WTC11 (cell line): ENCODE measurements at places on chromosomes 2 and 18.

DNA sequence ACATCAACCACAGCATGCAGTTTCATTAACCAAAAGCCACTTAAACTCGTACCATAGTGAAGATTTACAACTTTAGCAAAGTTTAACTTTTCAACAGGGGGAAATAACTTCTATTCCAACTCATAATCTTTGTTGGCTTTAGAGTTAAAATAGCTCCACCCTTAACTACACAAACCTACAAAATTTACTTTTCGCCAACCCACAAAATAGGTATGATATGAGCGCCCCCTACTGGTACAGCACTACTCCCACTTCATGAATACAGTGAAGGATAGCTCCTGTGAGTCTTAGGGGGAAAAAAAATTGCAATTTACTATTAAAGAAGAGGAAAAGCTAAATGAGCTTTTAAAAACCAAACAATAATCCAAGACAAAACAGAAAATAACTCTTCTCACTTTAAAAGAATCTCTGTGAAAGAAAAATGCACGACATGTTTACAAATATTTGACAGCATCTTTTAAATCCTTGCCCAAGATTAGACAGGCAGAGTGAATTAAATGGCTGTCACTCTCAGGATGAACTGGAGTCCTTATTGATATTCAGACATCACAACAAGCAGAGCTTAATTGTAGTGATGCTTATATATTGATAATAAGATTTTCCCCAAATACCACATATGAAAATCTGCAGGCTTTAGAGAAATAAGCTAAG, 32.2 kb downstream of the TMEFF2 start:
- H3K27ac ChIP-seq: no peak overlapping the region
- peaks cover 18% of the 10 kb centered on the region for H3K4me1 ChIP-seq
- no peak overlapping the region for H3K4me3 ChIP-seq
- no peaks in the 10 kb centered on the region for H3K36me3 ChIP-seq
- peak; percentile 61 for DNase-seq
- no peaks in the 10 kb centered on the region for H3K27me3 ChIP-seq

- H3K4me1 ChIP-seq: peaks cover 26% of the 10 kb centered on the region
- no peaks in the 10 kb centered on the region; the same call in 1 of the 2 replicates for H3K36me3 ChIP-seq
- no peak overlapping the region for H3K27ac ChIP-seq
- no peak overlapping the region for H3K4me3 ChIP-seq
- DNase-seq: no peak
- H3K27me3 ChIP-seq: peaks cover 4% of the 10 kb centered on the region; the same call in 1 of the 2 replicates
Measured at GRCh38 chr2:1979569-1979968, 235.3 kb upstream of the PXDN start.

DNA sequence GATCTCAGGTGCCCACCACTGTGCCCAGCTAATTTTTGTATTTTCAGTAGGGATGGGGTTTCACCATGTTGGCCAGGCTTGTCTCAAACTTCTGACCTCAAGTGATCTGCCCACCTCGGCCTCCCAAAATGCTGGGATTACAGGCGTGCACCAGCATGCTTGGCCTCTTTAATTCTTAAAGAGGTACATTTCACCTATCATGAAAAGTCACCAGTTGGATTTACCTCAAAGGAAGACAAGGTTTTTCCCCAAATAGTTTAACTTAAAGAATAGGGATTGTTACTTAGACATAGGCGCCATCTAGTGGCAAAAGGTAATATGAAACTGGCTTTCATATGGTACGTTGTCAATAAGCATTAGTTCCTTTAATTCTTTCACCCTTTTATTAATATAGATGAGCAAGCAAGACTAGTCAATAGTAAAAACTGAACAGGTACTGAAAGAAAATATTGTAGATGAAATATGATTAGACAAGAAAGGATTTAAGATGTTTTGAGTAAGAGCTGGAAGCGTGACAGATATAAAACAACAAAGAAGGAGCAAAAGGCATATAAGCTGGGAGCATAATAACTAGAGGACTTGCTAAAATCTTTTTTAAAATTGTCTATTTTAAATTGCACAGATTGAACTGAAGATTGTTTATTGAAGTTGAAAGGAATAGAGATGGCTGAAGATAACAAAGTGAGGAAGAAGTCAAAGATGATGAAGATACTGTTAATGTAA, 35.0 kb upstream of the PSMD14 start:
- H3K27ac ChIP-seq: no peak overlapping the region
- H3K27me3 ChIP-seq: no peaks in the 10 kb centered on the region
- peaks cover 3% of the 10 kb centered on the region; the same call in 1 of the 2 replicates for H3K4me1 ChIP-seq
- H3K4me3 ChIP-seq: no peak overlapping the region

GRCh38 chr2:11305958-11306357, 38.5 kb downstream of the ROCK2 start:
- peaks cover 10% of the 10 kb centered on the region for H3K4me1 ChIP-seq
- no peak overlapping the region for H3K27ac ChIP-seq
- no peak overlapping the region for H3K4me3 ChIP-seq
- no peaks in the 10 kb centered on the region for H3K27me3 ChIP-seq
- DNase-seq: no peak
- no peaks in the 10 kb centered on the region for H3K36me3 ChIP-seq

DNA sequence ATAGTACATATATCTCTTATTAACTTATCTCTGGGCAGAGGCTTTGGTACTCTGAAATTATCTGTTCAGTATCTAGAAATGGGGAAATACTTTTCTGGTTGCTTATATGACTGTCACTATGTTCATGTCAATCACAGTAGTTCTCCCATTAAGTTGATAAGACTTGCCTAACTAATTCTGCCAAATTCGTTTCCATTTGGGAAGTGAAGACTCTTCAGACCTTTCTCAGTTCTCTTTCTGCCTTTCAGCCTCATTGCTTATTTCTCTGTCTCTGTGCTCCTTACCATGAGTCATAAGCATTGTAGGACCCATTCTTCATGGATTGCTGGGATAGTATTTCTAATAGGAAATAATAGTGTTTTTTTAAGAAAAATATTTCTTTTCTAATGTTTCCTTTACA, 113.5 kb downstream of the PHLPP1 start:
- peaks cover 72% of the 10 kb centered on the region for H3K4me1 ChIP-seq
- peak overlapping the region; percentile 25; the same call in 1 of the 2 replicates for H3K27ac ChIP-seq
- no peak overlapping the region for H3K4me3 ChIP-seq

- DNase-seq: no peak
- no peaks in the 10 kb centered on the region for H3K27me3 ChIP-seq
- peaks cover 18% of the 10 kb centered on the region for H3K4me1 ChIP-seq
- H3K36me3 ChIP-seq: no peaks in the 10 kb centered on the region
Measured at GRCh38 chr18:62450546-62451410, 72.0 kb upstream of the ZCCHC2 start.

- peak; percentile 47 for DNase-seq
- no peak overlapping the region for H3K4me3 ChIP-seq
- H3K27me3 ChIP-seq: no peaks in the 10 kb centered on the region; the same call in 1 of the 2 replicates
- peaks cover 6% of the 10 kb centered on the region for H3K4me1 ChIP-seq
- H3K27ac ChIP-seq: no peak overlapping the region
- H3K36me3 ChIP-seq: no peaks in the 10 kb centered on the region
Measured at GRCh38 chr18:45621061-45621511, 5.8 kb downstream of the SLC14A2 start.

DNA sequence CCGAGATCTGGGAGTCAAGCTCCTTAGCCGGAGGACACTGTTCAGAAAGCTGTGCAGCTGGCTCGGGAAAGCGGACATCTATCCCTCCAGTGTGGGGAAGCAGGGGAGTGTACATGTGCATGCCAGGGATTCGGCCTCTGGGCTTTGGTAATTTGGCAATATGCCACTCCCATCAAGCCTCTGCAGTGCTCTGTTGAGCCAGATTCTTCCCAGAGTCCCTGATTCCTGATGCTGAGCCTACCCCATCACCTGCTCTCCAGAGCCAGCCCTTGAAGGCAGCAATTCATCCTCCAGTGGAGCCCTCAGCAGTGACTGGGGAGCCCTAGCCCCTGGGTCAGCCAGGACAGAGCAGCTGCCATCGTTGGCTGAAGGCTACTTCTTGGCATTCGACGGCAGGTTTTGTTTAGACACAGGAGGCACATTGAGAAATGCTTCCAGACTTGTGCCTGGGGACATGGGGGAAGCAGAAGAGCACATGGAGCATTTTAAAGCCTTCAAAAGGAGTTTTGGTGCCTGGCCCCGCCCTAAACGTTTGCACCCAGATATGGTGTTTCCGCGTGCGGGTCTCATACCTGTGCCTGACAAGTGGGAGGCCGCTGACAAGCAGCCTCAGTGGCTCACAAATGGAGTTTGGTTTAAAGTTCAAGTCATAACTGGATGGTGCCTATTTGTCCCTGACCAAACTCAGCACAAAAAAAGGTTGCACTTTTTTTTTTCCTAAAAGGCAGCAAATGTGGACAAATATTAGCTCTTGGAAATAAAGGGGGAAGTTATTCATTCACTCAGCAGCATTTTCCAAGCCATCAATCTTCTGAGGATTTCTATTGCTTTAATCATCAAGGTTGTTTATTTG, 272.8 kb downstream of the CYRIA start:
- no peak overlapping the region for H3K4me3 ChIP-seq
- H3K36me3 ChIP-seq: no peaks in the 10 kb centered on the region
- peaks cover 4% of the 10 kb centered on the region; the same call in 1 of the 2 replicates for H3K27me3 ChIP-seq

DNA sequence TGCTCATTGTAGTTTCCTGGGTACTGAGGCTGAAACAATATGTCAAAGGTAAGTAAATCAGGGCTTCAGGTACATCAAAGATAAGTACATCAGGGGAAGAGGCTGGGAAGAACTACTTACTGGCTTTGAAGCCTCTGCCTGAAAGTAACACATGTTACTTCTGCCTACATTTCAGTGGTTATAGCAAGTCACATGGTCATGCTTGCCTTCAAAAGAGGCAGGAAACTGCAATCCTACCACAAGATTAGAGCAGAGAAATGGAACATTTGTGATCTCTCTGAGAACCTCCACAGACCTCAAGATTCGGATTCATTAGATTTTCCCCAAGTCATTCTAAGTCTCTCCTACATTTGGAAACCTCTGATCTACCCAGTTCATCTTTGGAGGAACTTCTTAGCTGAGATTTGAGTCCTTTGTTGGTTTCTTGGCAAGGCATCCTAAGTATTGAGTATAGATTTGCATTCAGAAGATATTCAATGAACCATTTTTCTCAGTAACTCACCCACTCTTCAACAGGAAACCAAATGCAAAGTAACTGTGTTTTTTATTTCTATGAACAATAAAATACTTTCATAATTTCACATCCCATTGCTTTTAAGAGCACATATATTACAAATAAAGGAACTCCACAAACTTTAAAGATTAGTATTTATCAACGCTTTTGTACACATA, 48.5 kb upstream of the CCDC195 start:
- no peak overlapping the region for H3K4me3 ChIP-seq
- no peaks in the 10 kb centered on the region for H3K27me3 ChIP-seq
- no peaks in the 10 kb centered on the region for H3K4me1 ChIP-seq
- DNase-seq: no peak
- H3K36me3 ChIP-seq: peaks cover 4% of the 10 kb centered on the region; the same call in 1 of the 2 replicates
- H3K27ac ChIP-seq: no peak overlapping the region

DNA sequence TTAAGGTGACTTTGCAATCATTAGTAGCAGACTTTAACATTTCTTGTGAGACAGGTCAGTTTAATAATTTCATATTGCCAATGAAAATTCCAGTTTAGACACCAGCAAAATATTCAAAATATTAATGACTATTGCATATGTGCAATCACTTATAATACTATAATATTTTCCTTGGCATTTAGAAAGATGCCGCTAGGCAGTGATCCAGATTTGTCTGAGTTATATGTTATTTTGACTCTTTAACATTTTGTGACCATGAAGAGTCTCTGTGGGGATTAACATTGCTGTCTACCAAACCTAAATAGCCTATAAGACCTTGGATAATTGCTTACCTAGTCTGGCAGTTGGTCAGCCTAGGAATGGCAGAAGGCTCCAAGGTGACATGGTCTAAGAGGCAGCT, 389.6 kb downstream of the THSD7B start:
- H3K27ac ChIP-seq: no peak overlapping the region
- H3K4me1 ChIP-seq: no peaks in the 10 kb centered on the region
- no peak for DNase-seq
- no peaks in the 10 kb centered on the region for H3K27me3 ChIP-seq
- no peaks in the 10 kb centered on the region for H3K36me3 ChIP-seq

- no peak for DNase-seq
- H3K27me3 ChIP-seq: peaks cover 4% of the 10 kb centered on the region; the same call in 1 of the 2 replicates
- no peak overlapping the region for H3K27ac ChIP-seq
- peaks cover 5% of the 10 kb centered on the region; the same call in 1 of the 2 replicates for H3K4me1 ChIP-seq
- H3K4me3 ChIP-seq: no peak overlapping the region
Measured at GRCh38 chr18:37299471-37300304, 265.9 kb downstream of the CELF4 start.

DNA sequence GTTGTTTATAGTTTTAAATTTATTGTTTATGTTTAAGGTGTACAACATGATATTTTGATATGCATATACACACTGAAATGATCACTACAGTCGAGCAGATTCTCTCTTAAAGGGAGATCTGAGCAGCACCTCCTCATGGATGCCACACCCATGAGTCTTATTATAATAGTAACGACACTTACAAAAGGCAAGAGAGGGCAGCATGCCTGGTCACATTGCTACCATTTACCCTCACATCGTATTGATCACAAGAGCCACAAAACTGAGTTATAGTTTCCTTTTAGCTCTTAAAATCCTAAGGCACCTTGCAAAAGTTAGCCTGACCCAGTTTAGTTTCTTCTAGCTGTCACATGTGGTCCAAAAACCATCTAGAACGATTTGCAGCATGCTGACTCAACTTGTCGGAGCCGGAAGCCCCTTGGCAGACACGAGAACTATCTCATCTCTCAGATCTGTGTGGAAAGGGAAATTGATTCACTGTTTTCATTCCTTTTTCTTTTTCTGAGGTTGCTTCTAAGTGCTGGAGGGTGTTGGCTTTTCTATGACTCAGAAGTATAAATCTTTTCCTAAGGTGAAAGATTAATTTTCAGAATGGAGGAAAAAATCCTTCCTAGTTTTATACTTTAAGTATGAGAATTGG, 85.3 kb downstream of the CDC42EP3 start:
- DNase-seq: no peak
- no peaks in the 10 kb centered on the region for H3K36me3 ChIP-seq
- H3K27ac ChIP-seq: no peak overlapping the region
- no peak overlapping the region for H3K4me3 ChIP-seq

GRCh38 chr2:138827426-138828054, 47.4 kb upstream of the NXPH2 start:
- no peaks in the 10 kb centered on the region for H3K27me3 ChIP-seq
- H3K27ac ChIP-seq: no peak overlapping the region
- no peaks in the 10 kb centered on the region for H3K36me3 ChIP-seq
- no peak overlapping the region for H3K4me3 ChIP-seq
- DNase-seq: no peak

- H3K27ac ChIP-seq: no peak overlapping the region
- H3K4me1 ChIP-seq: no peaks in the 10 kb centered on the region
- H3K4me3 ChIP-seq: no peak overlapping the region
- DNase-seq: no peak
Measured at GRCh38 chr2:179703702-179704101, 157.7 kb downstream of the ZNF385B start.

DNA sequence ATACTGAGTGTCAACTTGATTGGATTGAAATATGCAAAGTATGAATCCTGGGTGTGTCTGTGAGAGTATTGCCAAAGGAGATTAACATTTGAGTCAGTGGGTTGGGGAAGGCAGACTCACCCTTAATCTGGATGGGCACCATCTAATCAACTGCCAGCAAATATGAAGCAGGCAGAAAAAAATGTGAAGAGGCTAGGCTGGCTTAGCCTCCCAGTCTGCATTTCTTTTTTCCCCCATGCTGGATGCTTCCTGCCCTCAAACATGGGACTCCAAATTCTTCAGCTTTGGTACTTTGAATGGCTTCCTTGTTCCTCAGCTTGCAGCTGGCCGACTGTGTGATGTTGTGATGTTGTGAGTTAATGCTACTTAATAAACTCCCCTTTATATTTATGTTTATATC, 577.4 kb downstream of the CPS1 start:
- no peaks in the 10 kb centered on the region for H3K27me3 ChIP-seq
- H3K36me3 ChIP-seq: no peaks in the 10 kb centered on the region
- DNase-seq: no peak
- H3K4me3 ChIP-seq: no peak overlapping the region
